ENCODE measurements at places on chromosomes 3 and 15. TPM values are rescaled to one million over a fixed set of nuclear protein-coding genes. Genes with fewer than 3 reads are reported as not detected.

PARP6 gene
- total RNA-seq: 50.3 TPM

- peaks cover 39% of the 10 kb centered on the region for H3K4me1 ChIP-seq
- peak overlapping the region; percentile 95 for H3K27ac ChIP-seq
- peak overlapping the region; percentile 95 for H3K4me3 ChIP-seq
- peak; percentile 51 for DNase-seq
- no peaks in the 10 kb centered on the region for H3K36me3 ChIP-seq
These were observed 1.0 kb downstream of the MYO9A start for GRCh38 chr15:72116731-72117485.

GRCh38 chr3:71568207-71568606 is 15.3 kb downstream of the FOXP1 start:
- H3K4me1 ChIP-seq: no peaks in the 10 kb centered on the region
- H3K36me3 ChIP-seq: no peaks in the 10 kb centered on the region
- no peak overlapping the region for H3K4me3 ChIP-seq
- DNase-seq: no peak
- H3K27me3 ChIP-seq: no peaks in the 10 kb centered on the region

- H3K4me3 ChIP-seq: no peak overlapping the region
- peaks cover 4% of the 10 kb centered on the region for H3K4me1 ChIP-seq
- H3K36me3 ChIP-seq: no peaks in the 10 kb centered on the region
- H3K27ac ChIP-seq: no peak overlapping the region
- no peaks in the 10 kb centered on the region for H3K27me3 ChIP-seq
These were observed 31.0 kb downstream of the ENTPD3 start for GRCh38 chr3:40417845-40418543.

DNA sequence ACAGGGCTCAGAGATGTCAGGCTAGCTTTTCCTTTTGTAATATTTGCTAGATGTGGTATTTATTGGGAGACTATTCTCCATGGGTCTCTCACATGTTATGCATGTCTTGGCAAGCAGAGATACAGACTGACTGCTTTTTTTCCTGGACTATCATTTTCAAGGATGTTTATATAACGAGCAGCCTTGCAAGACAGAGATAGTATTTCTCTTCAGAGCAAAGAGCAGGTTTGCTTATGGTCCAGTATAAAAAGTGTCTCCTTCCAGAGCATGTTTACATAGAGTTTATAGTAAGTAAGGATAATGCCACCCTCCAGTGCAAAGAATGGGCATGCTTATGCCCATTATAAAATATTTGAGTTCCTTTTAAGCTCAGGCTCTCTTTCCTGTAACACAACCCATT is 24.6 kb downstream of the GTF2E1 start:
- DNase-seq: no peak
- H3K27me3 ChIP-seq: no peaks in the 10 kb centered on the region

BUB1B gene
- 0.98 TPM for total RNA-seq

GRCh38 chr3:194404365-194405140 is 5.5 kb upstream of the GP5 start:
- no peaks in the 10 kb centered on the region for H3K27me3 ChIP-seq
- no peak overlapping the region for H3K4me3 ChIP-seq
- no peaks in the 10 kb centered on the region for H3K4me1 ChIP-seq
- no peak for DNase-seq
- peaks cover 63% of the 10 kb centered on the region for H3K36me3 ChIP-seq

DNA sequence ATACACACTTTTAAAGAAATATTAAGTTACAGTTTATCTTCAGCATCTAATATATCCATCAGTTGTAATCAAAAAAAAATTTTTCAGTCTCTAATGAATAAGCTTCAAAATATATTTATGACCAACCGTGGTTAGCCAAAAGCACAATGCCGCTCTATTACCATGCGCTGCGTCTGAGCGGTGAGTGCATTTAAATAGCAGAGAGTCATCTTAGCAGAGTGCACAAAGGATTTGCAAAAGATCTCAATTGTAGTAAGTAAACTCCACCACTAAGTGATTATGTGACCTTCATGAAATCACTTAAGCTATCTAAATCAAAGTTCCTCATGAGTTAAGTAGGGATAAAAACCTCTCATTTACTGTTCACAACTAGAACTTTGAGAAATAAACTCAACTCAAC is 4.9 kb downstream of the TP63 start:
- DNase-seq: no peak
- H3K4me1 ChIP-seq: no peaks in the 10 kb centered on the region
- H3K27ac ChIP-seq: no peak overlapping the region
- no peaks in the 10 kb centered on the region for H3K27me3 ChIP-seq
- H3K4me3 ChIP-seq: no peak overlapping the region
- no peaks in the 10 kb centered on the region for H3K36me3 ChIP-seq

DNA sequence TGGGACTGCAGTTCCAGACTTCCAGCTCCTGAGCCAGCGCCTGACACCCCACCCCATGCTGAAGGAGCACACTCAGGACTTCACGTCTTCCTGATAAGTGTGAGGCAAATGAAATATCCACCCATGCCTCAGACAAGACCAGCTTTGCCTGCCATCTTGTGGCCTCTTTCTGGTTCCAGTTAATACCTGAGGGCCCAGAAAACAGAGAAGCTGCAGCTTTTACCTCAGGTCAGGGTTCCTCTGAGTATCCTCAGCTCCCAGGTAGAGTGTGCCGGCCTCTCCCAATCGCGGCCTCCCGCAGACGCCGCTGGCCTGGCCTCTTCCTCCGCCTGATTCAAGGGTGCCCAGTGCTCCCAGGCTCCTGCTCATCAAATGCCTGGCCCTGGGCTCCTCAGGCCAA is 5.1 kb upstream of the KLHL6 start:
- H3K27ac ChIP-seq: no peak overlapping the region
- no peak overlapping the region for H3K4me3 ChIP-seq
- H3K4me1 ChIP-seq: peaks cover 7% of the 10 kb centered on the region
- no peak for DNase-seq
- no peaks in the 10 kb centered on the region for H3K27me3 ChIP-seq

- H3K36me3 ChIP-seq: no peaks in the 10 kb centered on the region
- no peak overlapping the region for H3K4me3 ChIP-seq
- no peak overlapping the region for H3K27ac ChIP-seq
- H3K4me1 ChIP-seq: peaks cover 7% of the 10 kb centered on the region
- no peak for DNase-seq
These were observed 5.7 kb upstream of the SEMA6D start for GRCh38 chr15:47711655-47712054.

DNA sequence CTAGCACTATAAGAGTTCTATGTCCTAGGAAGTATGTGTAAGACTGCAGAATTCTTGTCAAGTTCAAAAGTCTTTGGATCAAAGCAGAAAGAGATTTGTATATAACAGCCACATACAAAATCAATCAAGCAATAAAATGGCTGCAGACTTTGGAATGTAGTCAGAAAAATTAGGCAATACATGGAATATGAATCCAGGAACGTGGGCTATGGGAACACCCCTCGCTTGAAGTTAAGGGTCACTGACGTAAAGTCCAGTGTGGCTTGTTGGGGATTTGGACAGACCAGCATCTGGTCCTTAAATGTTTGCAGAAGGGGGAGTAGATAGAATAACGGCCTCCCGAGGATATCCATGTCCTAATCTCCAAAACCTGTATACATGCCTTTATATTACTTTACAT is 178.6 kb downstream of the ADAMTS9 start:
- H3K27me3 ChIP-seq: no peaks in the 10 kb centered on the region
- H3K4me3 ChIP-seq: no peak overlapping the region
- H3K4me1 ChIP-seq: no peaks in the 10 kb centered on the region
- DNase-seq: no peak
- H3K36me3 ChIP-seq: no peaks in the 10 kb centered on the region

DNA sequence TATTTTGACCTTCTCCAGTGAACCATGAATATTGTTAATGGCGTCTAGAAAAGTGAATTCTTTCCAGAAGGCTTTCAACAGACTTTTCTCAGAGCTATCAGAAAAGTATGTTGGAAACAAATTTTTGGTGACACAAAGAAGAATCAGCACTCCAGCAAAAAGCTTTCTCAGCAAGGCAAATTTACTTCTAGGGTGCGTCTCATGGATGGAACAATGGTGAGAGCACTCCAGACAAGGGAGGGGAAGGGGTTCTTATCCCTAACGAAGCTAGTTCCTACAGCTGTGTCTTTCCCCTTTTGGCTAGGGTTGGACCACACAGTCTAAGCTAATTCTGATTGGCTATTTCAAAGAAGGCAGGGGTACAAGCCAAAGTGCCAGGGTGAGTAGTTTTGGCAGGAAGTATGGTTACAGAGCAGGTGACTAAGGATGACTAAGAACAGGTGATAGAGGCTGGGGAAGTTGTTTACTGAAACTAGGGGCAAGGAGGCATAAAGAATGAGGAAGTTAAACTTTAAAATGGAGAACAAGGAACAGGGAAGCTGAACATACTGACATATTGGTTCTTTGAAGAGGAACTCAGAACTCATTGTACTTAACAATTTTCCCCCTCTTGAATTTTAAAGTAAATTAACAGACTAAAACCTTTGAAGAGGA is 959.8 kb downstream of the NAALADL2 start:
- H3K27ac ChIP-seq: no peak overlapping the region
- no peaks in the 10 kb centered on the region for H3K36me3 ChIP-seq
- no peak for DNase-seq
- H3K4me3 ChIP-seq: no peak overlapping the region
- H3K27me3 ChIP-seq: no peaks in the 10 kb centered on the region
- no peaks in the 10 kb centered on the region for H3K4me1 ChIP-seq

PLA2G4D gene
- not detected for total RNA-seq

- no peak overlapping the region for H3K4me3 ChIP-seq
- H3K36me3 ChIP-seq: peaks cover 3% of the 10 kb centered on the region
- no peak for DNase-seq
- H3K4me1 ChIP-seq: peaks cover 18% of the 10 kb centered on the region
These were observed 23.4 kb downstream of the SNAPC5 start for GRCh38 chr15:66474135-66474534.

DNA sequence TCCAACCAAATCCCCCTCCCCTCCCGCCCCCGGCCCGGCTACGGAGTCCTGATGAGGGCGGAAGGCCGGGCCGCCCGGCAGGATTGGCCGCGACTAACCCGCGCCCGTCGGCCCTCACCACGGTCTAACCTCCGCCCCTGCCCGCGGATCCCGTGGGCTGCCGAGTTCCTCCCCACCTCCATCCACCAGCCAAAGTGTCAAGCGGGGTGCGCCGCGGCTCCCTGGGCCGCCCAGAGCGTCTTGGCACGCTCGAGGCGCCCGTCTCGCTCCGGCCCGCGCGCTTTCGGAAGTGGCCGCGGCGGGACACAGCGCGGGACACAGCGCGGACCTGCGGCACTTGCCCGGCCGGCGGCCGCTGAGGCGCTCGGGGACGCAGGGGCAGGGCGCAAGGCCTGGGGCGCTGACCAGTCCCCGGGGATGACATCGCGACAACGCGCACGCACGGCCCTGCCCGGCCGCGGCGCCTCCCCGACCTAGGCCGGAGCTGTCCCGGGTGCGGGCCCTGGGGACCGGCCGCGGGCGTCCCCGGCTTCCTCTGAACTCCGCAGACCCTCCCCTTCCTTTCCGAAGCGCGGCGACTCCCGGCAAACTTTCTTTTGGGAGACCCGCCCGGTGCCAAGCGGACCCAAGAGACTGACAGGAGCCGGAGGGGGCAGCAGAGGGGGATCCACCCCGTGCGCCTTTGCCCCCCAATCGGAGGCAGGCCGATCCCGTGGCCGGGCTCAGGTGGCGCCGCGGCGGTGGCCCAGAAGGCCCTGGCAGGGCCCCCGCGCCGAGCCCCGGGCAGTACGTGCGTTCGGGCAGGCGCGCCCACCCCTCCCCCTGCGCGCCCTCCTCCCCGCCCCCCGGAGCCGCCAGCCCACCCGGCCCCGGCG is 112.8 kb upstream of the ICE2 start:
- peak overlapping the region; percentile 86 for H3K4me3 ChIP-seq
- H3K4me1 ChIP-seq: no peaks in the 10 kb centered on the region
- peak overlapping the region; percentile 93 for H3K27ac ChIP-seq
- no peaks in the 10 kb centered on the region for H3K36me3 ChIP-seq
- DNase-seq: peak; percentile 57
- no peaks in the 10 kb centered on the region for H3K27me3 ChIP-seq

DNA sequence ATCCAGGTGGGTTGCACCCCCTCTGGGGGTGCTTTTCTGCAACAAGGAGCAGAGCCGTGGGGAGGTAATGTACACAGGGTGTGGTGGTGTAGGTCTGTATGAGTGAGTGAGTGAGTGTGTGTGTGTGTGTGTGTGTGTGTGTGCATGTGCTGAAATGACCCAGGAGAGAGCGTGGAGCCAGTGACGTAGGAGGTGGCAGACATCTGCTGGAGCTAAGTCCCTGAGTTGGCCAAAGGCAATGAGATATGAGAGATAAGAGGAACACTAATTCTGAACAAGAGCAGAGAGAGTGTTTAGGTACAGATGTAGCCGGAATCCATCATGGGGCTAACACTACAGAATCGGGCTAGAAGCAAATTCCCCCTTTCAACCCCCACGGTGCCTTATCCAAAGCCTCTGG is 27.6 kb downstream of the BDH1 start:
- H3K36me3 ChIP-seq: peaks cover 22% of the 10 kb centered on the region
- H3K27ac ChIP-seq: no peak overlapping the region
- no peaks in the 10 kb centered on the region for H3K27me3 ChIP-seq
- DNase-seq: no peak

GRCh38 chr15:33304924-33305323 is 5.8 kb upstream of the RYR3 start:
- no peak for DNase-seq
- no peak overlapping the region for H3K4me3 ChIP-seq
- no peak overlapping the region for H3K27ac ChIP-seq
- no peaks in the 10 kb centered on the region for H3K4me1 ChIP-seq
- H3K27me3 ChIP-seq: peaks cover 4% of the 10 kb centered on the region

GRCh38 chr3:97928986-97929385 is 43.2 kb downstream of the RIOX2 start:
- no peak for DNase-seq
- no peaks in the 10 kb centered on the region for H3K27me3 ChIP-seq
- no peaks in the 10 kb centered on the region for H3K4me1 ChIP-seq
- no peak overlapping the region for H3K27ac ChIP-seq

DNA sequence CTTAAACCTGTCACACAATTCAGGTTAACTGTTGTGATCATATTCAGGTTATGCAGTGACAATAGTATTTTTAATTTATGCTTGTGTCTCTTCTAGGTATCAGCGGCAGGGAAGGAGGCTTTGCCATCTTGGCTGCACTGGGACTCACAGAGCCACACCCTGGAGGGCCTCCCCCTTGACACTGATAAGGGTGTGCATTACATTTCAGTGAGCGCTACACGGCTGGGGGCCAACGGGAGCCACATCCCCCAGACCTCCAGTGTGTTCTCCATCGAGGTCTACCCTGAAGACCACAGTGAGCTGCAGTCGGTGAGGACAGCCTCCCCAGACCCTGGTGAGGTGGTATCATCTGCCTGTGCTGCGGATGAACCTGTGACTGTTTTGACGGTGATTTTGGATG is 23.6 kb upstream of the BSN start:
- H3K27ac ChIP-seq: no peak overlapping the region
- H3K4me3 ChIP-seq: no peak overlapping the region
- no peaks in the 10 kb centered on the region for H3K4me1 ChIP-seq
- H3K36me3 ChIP-seq: peaks cover 17% of the 10 kb centered on the region
- no peaks in the 10 kb centered on the region for H3K27me3 ChIP-seq

GRCh38 chr3:112013058-112013783 is 14.5 kb downstream of the TAGLN3 start:
- H3K27ac ChIP-seq: peak overlapping the region; percentile 66
- no peaks in the 10 kb centered on the region for H3K36me3 ChIP-seq
- peak; percentile 73 for DNase-seq
- no peaks in the 10 kb centered on the region for H3K4me1 ChIP-seq
- H3K4me3 ChIP-seq: no peak overlapping the region

- H3K27ac ChIP-seq: peak overlapping the region; percentile 65
- H3K27me3 ChIP-seq: no peaks in the 10 kb centered on the region
- peaks cover 25% of the 10 kb centered on the region for H3K36me3 ChIP-seq
- H3K4me3 ChIP-seq: peak overlapping the region; percentile 66
- H3K4me1 ChIP-seq: peaks cover 32% of the 10 kb centered on the region
These were observed 849 bp downstream of the RRP9 start for GRCh38 chr3:51940648-51941462.

GADL1 gene
- total RNA-seq: 0.59 TPM
